ENCODE measurements at places on chromosomes 3 and 15. TPM values are rescaled to one million over a fixed set of nuclear protein-coding genes. Genes with fewer than 3 reads are reported as not detected.

Gene KBTBD12
- 0.10 TPM for total RNA-seq

Gene MEIS2
- 21.5 TPM for total RNA-seq

DNA sequence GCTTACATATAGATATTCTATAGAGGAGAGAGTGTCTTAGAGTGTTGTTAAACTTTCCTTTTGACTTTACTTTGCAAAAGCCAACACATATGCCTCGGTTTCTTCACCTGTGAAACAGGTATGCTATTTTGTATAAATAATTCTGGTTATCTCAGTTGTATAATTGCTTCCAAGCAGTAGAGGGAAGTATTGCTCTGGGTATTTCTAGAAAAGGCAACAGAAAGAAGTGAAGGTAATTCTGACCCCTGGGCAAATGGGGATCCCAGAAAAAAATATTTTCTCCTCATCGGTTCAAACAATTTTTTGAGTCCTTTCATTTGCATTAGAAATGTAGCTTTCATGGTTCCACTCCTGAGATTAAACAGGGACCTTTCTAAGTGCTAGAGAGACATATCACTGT, 216.5 kb upstream of the SEMA6D start:
- no peak for DNase-seq

GRCh38 chr3:103218793-103219192, 784.0 kb downstream of the ZPLD1 start:
- DNase-seq = no peak

DNA sequence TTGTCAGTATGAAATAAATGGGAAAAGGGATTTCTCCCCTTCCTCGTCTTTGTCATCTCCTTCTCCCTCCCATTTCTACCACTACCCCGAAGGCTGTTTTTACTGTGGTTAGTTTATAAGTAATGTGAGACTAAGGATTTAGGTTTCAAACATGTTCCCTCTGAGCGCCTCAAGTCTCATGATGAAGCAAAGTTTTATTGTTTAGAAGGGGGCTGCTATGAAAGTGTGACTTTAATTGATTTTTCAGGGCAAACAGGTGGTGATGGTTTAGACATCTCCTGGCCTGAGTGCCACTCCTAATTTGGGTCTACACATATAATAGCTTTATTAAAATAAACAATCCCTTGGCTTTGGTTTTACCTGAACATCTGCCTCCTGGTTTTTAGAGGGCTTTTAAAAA, 185.5 kb downstream of the MCTP2 start:
- no peak for DNase-seq

GRCh38 chr15:58490888-58491473, 59.2 kb downstream of the LIPC start:
- DNase-seq = no peak

- no peak for DNase-seq
Observed at GRCh38 chr3:188270423-188270972, 116.5 kb downstream of the LPP start.

- DNase-seq = no peak
Observed at GRCh38 chr3:65489253-65489652, 549.5 kb downstream of the MAGI1 start.

DNA sequence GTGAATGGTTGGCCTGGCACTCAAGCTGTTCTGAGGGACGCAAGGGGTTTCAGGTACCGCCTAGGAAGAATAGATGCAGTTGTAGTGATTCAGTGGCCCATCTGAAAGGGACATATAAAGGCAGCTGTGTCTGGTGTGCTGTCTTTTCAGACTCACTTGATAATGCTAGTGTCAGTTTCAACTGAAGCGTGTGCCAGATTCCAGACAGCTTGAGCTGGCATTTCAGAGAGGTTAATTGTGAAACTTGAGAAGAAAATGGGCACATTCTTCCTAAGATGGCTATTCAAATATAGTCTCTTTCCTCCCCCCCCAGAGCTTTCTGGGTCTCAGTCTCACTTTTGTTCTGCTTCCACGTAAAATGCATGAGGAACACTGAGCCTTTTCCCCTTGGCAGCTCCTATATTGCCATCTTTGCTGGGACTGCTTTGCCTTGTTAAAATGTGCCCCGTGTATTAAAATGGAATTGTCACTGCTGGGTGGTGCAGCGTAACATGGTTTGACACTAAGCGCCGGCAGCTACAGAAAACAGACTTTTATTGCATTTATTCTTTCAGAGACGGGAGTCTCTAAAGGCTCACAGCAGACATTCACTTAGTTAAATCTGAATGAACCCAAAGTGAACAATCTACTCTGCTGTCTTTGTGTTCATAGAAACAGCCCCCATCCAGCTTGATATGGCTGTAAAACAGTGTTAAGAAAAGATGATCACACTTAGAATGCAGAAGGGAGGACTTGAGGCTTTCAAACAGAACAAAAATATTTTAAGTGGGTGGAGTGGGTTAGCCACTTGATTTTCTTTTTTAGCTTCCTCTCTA, 478.7 kb downstream of the RBMS3 start:
- no peak for DNase-seq

DNA sequence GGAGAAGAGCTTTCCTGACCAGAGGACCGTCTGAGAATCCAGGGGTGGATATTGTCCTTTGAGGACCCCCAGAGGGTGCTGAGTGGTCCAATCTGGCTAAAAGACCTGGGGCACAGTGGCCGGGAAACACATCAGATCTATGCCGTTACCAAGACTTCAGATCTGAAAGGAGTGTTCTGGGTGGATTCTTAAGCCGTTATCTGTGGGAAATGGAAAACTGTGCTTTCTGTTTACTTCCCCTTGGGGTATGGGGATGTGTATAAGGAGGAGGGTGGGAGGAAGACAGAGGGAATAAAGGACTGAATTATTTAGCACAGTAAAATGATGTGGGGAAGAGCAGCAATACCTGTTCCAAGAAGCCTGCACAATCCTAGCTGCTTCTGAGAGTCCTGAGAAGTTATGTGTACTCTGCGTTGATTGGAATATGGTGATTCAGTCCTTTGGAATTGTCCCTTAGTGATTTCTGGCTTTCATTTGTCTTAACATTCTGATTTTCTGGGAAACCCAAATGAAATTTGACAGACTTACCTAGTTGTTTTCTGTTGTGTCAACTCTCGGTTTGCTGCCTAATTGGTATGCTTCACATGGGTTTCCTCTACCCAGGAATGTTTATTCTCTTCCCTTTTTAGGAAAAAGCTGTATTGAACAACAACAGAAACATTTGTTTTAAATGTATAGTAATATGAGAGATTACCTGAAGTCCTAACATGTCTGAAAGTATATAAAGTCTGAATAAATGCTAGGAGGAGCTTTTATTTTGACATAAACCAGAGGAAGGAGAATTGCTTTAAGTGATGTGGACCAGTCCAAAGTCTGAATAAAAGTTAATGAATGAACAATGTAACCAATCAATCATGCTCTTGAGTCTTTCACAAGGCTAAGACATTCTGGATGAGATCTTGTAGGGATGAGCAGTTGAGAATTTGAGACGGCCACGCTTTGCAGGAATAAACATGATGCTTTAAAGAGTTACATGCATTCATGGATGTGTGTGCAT, 427.1 kb upstream of the C2CD4B start:
- DNase-seq = no peak

All from mesenteric fat pad (tissue), 1 donor.